Muscle of leg (tissue), 16 donors: ENCODE measurements at places on chromosomes 12 and 14. TPM values are rescaled to one million over a fixed set of nuclear protein-coding genes. Genes with fewer than 3 reads are reported as not detected.

The RNASE3 gene
- polyA plus RNA-seq, result 0.18 TPM

The PHLDA1 gene
- 26.3 TPM for polyA plus RNA-seq

DNA sequence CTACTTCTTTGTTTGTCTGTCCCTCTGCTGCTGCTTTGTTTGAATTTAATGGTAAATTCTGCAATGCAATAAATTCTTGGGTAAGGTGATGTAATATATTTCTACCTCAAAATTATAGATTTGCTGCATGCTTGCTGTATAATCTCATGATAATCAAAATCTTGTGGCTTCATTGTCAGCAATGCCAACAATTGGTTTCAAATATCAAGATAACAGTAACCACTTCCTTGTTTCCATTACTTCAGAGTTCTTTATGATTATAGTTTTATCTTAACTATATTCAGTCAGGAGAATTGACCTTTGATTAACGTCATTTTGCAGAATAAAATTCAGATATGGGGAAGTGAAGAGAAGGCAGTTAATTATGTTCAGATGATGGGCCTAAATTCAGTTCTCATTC lies 30.2 kb upstream of the RNU6-8 start:
- H3K27me3 ChIP-seq, result no peaks in the 10 kb centered on the region
- no peaks in the 10 kb centered on the region for H3K36me3 ChIP-seq
- no peak for DNase-seq
- no peaks in the 10 kb centered on the region for H3K4me1 ChIP-seq

DNA sequence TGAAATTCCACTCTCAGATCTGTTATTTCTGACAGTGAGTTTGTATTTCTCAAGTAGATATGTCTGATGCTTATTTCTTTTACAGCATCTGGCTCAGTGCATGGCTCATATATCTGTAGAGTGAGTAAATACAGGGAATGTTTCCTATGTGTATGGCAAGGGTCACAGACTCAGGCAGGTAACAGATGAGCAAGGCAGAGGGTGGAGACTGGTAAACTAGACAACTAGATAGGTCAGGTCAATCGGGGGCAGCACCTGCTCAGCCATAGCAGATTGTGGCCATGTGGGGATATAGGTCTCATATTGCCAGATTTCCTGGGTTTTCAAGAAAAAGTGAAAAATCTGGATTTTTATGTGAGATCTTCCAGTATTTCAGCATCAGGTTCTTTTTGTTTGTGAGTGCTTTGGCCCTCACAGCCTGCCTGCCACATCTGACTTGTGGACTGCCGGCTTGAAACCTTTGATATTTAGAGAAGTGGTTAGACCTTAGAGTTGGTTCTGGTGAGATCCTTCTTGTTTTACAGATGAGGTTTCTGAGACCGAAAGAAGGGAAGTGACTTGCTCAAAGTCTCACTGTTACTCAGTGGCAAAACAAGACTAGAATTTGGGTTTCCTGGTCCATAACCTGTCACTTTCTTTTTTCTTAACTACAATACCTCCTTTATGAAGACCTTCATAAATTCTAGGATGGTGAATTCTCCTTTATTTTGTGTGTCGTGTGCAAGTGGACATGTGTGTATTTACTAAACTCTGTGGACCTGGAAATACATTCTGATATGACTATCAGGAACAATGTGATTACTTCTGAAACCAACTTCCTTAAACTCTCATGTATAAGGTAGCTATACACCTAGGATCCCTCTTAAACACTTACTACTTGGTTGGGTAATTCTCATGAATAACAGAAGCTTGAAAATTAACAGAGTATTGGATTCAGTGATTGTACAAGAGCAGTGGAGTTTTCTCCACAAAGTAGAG lies 34.4 kb downstream of the PROX2 start:
- no peak overlapping the region for H3K4me3 ChIP-seq
- no peak overlapping the region for H3K27ac ChIP-seq
- H3K36me3 ChIP-seq, result peaks cover 7% of the 10 kb centered on the region
- H3K4me1 ChIP-seq, result no peaks in the 10 kb centered on the region
- no peaks in the 10 kb centered on the region for H3K27me3 ChIP-seq
- no peak for DNase-seq
